COLO829 (cell line): ENCODE measurements at places on chromosomes 3 and 15.

DNA sequence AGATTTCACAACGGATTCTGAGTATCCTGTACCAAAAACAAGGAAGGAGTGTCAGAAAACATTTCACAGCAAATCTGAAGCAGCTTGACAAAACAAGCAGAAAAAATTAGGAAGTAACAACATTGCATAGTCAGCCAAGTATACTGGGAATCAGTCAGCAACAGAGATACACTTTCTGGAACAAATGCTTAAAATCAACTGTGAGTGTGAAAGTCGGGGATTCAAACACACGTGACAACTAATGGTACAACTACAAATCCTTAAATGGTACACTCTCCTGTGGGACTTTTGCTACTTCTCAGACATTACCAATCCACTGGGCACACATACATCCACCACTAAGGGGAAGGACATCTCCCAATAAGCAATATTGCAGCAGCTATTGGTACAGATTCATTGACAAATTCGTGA is 296.6 kb upstream of the MME start:
- no peak for DNase-seq

GRCh38 chr3:183554377-183554776 is 1.1 kb downstream of the KLHL6 start:
- peak; percentile 48 for DNase-seq

GRCh38 chr15:98764291-98764690 is 116.0 kb downstream of the IGF1R start:
- no peak for DNase-seq

- no peak for DNase-seq
Observed at GRCh38 chr3:136631424-136631823, 120.8 kb downstream of the STAG1 start.

GRCh38 chr3:165830746-165831145 is 6.5 kb downstream of the BCHE start:
- no peak for DNase-seq

DNA sequence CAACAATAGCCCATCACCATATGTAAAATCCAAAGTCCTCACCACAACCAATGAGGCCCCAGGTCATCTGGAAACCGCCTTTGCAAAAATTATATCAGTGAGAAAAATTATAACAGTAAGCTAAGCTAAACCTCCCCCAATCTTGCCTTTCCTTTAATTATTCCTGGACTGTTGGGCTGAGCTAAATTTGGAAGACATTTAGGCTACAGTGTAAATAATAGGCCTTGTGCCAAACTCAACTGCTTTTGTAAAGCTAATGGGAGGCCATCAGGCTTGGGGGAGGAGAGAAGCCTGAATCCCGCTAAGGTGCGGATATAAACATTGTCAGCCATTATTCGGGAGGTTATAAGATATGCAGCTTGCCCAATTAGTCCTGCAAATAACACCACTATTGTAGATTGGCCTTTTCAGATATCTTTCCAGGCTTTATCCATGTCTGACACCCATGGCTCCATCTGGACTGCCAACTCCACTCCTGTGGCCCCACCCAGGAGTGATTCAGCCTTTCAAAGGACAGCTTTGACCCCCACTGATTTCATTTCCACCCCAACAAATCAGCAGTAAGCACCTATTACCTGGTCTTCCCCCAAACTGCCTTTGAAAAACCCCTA is 53.0 kb upstream of the CA12 start:
- no peak for DNase-seq

DNA sequence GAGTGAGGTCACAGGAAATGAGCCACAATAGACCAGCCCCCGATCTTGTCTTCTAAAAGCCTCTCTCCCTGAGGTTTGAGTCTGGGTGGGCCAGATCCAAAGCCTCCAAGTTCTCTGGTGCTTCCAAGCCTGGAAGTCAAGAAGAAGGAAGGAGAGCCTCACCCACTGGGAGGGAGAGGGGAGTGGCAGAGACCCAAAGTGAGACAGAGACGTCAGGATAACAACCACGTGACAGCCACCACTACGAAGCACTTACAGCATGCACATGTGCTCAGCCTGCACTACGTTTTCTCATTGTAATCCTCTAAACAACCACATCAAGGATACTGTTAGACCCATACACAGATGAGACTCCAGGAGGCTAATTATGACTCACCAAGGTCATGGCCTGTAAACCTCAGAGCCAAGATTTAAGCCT is 197.3 kb upstream of the LINGO1 start:
- DNase-seq, result peak; percentile 22

DNA sequence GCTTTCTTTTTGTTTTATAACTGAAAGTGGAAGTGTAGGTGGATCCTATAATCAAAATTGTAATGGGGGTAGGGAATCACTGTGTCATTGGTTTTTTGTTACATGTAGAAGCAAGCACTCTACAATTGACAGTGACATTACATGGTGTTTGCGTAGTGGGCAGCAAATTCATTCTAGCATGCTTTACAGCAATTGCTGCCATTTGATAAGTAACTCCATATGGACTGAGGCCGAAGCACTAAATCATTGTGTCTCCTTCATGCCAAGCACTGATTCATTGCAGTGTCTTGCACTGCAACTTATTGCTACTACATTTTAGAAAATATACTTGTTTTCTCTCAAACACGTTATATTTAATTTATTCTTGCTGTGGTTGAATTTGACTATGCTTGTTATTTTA is 933.9 kb downstream of the NSUN3 start:
- no peak for DNase-seq

DNA sequence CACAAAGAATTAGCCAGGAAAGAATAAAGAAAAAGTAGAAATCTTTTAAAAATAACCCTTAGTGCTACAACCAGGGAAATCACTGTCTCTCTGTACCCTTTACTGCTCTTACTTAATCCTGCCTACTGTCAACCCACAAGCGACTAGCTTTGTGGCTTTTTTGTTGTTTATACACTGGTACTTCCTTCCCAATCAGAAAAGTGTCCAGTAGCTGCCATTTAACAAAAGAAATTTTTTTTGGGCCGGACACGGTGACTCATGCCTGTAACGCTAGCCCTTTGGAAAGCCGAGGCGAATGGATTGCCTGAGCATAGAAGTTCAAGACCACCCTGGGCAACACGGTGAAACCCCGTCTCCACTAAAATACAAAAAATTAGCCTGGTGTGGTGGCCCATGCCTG is 13.8 kb upstream of the FAM219B start:
- no peak for DNase-seq
